Renal cortex interstitium (tissue), 15 donors: ENCODE measurements at places on chromosomes 6 and 20. TPM values are rescaled to one million over a fixed set of nuclear protein-coding genes. Genes with fewer than 3 reads are reported as not detected.

Gene C20orf141
- not detected for polyA plus RNA-seq

Gene CASS4
- 3.1 TPM for polyA plus RNA-seq

Gene REM1
- polyA plus RNA-seq, result 0.34 TPM

DNA sequence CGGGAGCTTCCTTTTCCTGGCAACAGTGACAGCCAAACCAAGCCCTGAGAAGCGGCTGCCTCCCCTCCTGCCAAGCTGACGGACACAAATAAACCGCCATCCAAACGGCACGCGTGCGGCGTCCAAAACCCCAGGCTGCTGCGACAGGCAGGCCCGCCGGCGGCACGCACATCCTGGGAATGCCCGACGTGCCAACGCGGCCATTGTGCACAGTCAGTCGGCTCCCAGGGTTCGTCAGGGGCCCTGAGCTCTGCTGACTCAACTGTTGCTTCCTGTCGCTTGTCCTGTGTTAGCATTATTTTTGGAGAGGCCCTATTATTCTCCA lies 6.8 kb downstream of the JAG1 start:
- no peak for DNase-seq

DNA sequence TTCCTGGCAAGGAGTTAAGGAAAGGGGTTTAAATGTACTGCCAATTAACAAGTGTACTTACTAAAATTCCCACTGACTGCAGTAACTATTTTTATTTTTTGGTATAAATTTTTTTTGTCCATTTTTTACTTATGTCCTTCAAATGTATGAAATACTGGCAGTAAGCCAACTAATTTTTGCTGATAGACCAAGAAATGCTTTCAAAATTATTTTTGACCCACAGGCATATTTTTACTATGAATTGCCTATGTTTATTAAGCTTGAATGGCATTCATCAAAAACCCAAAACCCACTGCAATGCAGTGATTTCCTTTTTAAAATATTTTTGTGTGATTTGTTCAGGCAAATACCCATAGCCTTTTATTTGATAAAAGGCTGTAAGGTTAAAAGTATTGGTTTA lies 560.1 kb downstream of the UTRN start:
- no peak for DNase-seq

GRCh38 chr6:42224222-42225028 lies 6.8 kb upstream of the MRPS10 start:
- no peak for DNase-seq

DNA sequence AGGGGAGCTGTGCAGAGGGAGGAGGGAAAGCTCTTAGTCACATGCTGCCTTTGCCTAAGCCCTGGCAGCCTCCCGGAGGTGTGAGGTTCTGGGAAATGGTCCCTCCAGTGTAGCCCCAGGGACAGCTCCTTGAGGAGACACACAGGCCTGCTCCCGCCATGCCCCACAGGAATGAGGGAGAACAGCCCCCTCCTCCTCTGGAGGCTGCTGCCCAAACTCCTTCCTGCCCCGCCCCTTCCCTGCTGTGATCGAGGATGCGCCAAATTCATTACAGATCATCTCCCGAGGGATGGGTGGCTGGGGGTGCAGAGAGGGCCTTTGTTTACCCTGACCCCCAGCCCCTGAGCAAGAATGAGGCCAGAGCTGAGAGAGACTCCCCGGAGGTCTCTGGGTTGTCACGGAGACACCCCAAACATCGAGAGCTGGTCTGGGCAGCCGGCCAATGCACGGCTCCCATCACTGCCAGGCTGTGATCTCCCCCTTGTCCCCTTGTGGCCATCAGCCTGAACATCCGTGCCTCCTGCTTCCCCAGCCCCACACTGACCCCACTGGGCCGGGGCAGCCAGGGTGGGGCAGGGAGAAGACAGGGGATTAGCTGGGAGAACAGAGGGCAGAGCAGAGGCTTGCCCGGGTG lies 8.4 kb downstream of the CYP21A2 start:
- DNase-seq, result no peak
